ENCODE measurements at places on chromosomes 16 and 17.

- DNase-seq: no peak
Observed at GRCh38 chr17:49574945-49575678, 559 bp upstream of the NXPH3 start.

DNA sequence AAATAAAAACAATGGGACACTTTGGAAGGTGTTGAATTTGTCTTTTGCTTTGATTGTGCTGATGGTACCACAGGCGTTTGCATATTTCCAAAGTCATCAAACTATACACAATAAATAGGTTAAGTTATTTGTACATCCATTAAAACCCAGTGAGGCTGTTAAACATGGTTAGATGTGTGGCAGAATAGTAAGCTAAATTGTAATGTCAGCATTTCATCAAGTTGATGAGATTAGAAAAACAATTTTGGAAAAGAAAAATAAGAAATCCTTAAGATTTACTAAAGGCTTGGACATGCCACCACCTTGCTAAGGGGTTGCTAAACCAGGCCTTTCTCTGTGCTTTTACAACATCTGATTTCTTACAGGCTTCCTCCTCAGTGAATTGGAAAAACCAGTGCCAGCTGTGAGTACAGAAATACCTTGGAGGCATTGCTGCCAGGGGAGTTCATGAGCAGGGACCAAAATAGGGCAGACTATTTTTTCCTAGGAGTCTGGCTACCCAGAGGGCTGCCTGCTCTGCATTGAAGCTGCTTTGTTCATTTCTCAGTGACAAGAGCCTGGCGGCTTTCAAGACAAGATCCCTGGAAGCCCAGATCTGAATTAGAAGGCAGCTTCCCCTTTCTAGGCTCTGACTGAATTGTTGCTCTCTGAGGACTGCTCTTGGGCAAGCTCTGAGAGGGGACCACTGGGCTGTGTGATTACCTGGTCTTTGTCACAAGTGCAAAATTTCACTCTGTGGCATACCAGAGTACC is 43.4 kb upstream of the CA10 start:
- no peak for DNase-seq

- DNase-seq: no peak
Observed at GRCh38 chr16:27377666-27378485, 24.1 kb upstream of the IL21R start.

DNA sequence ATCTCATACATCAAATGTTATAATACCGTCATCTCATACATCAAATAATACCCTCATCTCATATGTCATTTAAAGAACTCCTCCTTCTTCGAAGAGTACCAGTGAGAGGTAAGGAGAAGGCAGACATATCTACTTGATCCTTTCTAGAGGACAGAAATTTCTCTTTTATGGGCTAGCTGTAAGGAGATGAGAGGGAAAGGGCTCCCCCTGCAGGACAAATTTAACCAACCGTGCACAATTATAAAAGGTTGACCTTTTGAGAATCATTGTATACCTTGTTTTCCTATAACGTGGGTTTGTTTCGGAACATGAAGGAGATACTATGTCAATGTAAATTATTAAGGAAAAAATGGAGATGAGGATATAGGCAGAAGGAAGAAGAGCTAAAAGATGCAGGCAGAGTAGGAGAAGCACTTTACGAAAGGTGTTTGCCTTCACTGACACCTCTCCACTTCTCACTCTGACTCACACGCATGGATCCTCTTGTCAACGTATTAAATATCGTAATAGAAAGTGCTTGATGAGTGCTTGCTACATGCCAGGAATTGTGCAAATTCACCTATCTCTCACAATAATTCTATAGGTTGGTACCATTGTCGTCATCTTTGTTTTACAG is 465.9 kb upstream of the ERCC4 start:
- DNase-seq: no peak

DNA sequence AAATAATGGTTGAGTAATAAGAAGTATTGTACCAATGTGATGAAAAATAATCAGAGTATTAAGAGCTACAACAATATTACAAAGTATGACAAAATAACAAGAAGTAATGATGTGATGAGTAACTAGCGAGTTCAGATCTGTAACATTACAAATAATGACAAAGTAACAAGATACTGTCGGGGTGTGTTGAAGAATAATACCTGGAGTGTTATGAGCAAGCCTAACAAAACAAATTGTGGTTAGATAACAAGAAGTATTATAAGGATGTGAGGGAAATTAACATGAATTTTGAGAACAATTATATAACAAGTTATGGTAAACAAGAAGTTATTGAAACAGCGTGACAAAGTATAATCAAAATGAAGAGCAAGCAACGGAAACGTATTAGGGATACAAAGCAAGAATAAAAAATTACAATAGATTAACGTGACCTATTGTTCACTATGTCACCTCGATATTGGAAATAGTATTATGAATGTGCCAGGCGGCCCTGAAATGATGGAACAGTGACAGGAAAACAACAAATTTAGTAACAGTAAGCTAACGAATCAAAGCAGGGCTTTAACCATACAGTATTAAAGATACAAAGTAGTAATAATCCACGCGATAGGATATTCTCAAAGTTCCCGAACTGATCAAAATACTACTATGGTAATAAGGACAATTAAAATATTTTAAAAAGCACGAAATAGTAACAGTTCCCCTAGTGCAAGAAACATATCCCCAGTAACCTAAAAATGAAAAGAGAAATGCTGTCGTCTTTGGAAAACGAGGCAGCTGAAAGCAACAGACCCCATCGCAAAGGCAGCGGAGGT is 1.6 kb downstream of the TBX4 start:
- no peak for DNase-seq

GRCh38 chr16:86060381-86061317 is 161.7 kb downstream of the IRF8 start:
- DNase-seq: no peak

- DNase-seq: no peak
Observed at GRCh38 chr17:20230924-20231323, 221.8 kb downstream of the SPECC1 start.

DNA sequence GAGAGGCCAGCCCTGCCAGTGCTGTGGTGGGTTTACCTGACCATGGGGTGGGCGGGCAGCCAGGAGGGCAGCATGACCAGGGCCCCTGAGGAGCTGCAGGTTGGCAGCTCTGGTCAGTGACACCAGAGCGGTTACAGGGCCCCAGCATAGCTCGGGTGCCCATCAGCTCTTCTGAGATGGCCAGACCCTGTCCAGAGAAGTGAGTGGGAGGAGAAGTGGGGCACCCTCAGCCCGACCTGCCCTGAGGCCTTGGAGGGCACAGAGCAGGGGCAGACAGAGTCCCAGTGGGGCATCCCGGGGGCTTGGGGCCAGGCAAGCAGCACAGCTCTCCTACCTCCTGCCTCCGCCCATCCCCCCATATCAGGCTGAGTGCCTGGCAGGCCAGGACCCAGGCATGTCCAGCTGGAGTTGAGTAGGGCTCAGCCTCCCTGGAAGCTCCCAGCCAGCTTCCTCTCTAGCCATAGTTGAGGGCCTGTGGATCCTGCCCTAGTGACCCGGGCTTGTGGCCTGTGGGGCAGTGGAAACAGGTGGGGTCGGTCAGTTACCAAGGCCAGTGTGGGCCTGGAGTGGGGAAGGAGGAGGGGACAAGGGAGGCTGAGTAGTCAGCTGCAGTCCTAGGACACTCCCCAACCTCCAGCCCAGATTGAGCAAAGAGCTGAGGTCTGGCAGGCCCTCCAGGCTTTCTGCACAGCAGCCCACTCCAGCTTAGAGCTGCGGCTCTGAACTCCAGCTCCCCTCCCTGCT is 83.5 kb downstream of the AMFR start:
- no peak for DNase-seq

DNA sequence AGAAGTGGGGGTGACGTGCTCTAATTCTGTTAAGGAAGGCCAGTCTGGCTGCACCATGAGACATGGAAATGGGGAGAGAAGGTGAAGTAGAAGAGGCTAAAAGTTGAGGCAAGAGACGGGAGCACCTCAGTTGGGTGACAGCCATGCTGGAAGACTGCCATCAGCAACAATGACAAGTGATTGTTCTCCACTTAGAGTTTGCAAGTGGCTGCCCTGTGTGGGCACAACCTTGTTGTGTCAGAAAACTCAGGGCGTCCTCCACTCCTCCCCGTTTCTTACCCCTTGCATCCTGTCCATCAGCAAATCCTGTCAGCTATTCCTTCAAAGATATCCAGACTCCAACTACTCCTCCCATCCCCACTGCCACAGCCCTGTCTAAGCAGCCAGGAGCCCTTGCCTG is 17.6 kb downstream of the CES1 start:
- no peak for DNase-seq

DNA sequence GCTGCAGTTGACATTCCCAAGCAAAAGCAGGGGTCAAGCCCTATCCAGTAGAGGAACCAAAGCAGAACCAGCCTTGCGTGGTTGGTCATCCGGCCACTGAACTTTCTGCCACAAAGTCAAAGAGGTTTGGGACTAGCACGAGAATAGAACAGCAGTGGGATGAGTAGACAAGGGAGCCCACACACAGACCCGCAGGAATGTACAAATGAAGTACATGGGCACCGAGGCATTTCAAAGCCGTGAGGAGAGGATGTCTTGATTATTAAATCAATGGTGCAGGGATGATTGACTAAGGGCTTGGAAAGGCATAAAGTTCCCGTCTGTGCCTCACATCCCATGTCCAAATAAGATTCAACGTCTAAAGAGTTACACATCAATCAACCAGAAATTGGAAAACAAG is 81.8 kb upstream of the TBC1D3K start:
- no peak for DNase-seq

DNA sequence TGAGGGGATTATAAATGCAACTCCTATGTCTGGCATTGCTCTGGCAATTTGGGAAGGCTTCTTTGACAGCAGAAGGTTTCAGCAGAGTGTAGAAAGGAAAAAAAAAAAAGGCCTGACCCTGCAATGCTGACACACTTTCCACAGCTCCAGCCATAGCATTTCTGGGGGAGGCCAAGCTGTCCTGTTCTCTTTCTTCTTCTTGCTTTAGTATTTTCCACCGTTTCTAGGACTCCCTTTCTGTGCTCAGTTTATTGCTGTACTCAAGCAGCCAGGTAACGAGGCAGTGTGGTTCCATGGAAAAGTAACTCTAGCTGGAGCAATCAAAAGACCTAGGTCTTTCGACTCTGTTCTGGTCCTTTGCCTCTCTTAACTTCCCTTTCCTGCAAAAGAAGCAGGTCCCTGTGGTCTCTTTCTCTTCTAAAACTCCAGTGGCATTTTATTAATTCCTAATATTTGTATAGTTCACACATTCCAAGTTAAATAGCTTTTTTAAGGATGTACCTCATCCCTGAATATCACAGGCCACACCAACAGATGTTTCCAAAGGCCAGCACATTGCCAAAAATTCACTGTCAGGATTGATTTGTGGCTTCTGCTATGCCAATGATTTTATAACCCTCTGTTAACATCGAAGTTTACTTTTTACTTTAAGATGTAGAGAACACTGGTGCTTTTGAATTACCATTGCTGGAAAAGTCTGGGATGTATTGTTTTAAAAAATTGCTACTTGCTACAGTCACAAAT is 90.3 kb upstream of the BCAR1 start:
- no peak for DNase-seq

DNA sequence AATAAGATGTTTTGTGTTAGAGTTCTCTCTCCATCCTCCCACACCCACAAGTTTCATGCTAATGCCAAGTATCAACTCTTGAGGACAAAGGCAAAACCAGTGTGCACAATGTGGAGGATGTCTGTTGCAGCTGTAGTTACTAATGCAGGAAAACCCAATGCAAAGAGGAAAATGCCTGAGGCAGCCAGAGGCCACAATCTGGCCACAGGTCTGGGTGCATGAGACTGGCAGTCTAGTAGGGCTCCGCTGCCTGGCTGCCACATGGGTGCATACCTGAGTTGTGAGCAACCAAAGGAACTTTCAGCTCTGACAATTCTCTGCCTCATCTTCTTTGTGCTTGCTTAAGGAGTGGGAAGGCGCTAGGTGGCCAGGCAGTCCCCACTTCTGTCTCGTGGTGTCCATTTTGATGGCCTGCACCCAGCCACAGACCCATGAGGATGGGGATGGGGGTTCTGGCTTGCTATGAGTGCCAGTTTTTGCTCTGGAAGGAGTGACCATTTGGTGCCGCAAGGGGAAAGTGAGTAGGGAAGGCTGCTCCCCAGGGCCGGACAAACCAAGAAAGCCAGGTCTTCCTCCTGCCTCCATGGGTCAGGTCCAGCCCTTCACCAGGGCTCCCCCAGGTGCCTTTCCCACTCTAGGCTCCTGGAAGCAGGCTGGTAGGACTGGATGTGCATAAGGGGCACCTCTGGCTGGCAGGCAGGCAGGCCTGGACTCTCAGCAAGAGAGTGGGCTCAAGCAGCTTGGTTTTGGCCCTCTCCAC is 4.2 kb upstream of the GFOD2 start:
- DNase-seq: peak; percentile 52

DNA sequence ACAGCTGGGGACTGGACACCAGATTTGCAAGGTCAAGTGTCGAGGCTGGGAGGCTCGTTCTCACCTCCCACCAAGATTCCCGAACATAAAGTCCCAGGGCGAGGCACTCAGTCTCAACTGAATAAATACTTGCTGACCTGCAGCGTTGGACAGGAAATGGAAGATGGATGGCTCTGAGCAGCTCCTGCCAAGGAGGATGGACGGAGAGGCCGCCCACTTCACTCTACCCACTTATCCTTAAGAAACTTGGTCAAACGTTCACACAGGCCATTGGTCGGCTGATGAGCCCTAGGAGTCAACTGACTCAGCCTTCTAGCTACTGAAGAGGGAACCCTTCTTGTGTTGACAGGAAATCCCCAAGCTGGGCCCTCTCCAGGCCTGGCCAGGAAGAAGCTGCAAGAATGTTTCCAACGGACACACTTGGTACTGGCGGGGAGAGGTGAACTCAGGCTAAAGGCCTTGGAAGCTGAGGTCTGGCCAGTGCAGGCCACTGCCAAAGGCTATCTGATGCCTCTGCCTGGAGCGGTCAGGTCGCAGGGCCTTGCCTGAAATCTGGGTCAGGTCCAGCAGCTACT is 50.0 kb downstream of the VAC14 start:
- no peak for DNase-seq

GRCh38 chr16:58011652-58012051 is 10.4 kb downstream of the USB1 start:
- DNase-seq: no peak

DNA sequence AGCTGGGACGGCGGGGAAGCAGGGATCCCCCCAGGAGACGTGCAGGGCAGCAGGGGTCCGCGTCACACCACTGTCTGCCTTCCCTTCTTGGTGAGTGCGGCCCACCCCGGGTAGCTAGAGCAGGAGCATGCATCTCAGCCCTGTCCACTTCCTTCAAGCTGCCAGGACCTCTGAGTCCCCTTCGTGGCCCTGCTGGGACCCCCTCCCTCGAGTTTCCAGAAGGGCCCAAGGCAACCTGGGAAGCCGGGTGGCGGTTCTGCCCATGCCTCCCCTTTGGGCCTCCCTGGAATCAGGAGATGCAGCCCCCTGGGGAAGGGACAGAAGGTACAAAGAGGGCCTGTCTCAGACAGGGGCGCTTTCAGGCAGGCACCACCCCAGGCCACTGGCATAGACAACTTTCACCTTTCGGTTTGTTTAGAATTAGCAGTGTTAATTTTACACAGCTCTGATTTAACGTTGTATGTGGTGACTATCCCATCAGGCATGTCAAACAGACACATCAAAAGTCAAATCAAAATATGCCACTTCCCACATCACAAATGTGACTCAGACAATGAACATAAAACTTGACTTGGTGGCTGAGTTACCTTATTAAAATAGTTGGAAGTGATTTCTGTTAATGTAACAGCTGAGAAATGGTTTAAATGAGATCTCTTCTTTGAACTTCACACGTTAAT is 94.5 kb upstream of the METRNL start:
- DNase-seq: no peak
